ENCODE measurements at places on chromosomes 1 and 21. TPM values are rescaled to one million over a fixed set of nuclear protein-coding genes. Genes with fewer than 3 reads are reported as not detected.

- DNase-seq = no peak
- H3K27me3 ChIP-seq = no peaks in the 10 kb centered on the region
- H3K4me3 ChIP-seq = no peak overlapping the region
These were observed 52.8 kb downstream of the FMO4 start for GRCh38 chr1:171366816-171367215.

DNA sequence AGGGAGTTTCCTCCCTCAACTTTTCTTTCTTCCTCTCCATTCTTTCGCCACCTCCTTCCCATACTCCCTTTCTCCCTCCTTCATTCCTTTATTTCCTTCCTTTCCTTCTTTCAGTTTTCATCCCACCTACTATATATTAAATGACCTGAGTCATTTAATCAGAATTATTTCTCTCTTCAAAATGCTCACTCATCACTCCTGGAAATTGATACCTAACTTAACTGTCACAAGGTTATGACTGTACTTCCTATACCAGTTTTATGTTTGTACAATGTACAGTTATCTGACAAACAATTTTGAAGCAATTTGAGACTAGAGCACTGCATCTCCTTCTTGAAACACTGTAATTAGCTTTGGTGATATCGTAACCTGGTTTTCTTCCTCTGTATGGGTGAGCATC is 41.4 kb downstream of the NEXN start:
- H3K36me3 ChIP-seq = no peaks in the 10 kb centered on the region
- peaks cover 4% of the 10 kb centered on the region for H3K4me1 ChIP-seq
- no peak overlapping the region for H3K4me3 ChIP-seq
- H3K27ac ChIP-seq = no peak overlapping the region
- DNase-seq = no peak
- H3K27me3 ChIP-seq = no peaks in the 10 kb centered on the region

DNA sequence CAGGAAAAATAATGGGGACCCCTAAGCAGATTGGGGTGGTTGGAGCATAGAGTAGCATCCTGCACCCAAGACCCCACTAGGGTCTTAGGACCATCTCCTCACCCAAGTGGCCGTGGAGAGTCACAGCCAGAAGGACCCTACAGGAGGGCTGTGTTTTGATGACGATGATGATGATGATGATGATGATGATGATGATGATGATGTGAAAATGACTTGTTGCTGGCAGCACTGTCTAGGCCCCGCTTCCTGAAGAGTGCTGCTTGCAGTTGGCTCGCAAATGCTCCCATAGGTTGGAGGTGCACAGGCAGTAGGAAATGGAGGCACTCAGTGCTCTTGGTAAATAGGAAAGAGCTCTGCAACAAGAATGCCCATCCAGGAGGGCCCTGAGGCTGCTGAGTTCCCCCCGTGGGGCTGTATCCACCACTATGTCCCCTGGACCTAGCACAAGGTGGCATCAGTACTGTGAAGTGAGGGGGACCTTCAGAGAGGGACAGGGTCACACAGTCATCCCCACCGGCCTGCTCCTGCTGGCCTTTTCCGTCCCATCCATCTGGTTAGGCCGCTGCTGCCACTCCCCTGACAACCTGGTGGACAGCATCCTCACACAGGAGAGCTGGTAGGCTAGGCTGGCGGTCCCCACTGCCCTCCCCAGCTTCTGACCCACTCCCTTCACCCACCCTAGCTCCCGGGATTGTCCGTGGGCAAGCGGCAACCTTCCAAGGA is 139.6 kb downstream of the FOXD2 start:
- no peaks in the 10 kb centered on the region for H3K4me1 ChIP-seq
- H3K36me3 ChIP-seq = no peaks in the 10 kb centered on the region
- no peak overlapping the region for H3K4me3 ChIP-seq
- H3K27me3 ChIP-seq = peaks cover 2% of the 10 kb centered on the region
- H3K27ac ChIP-seq = no peak overlapping the region

- H3K27ac ChIP-seq = no peak overlapping the region
- H3K27me3 ChIP-seq = no peaks in the 10 kb centered on the region
- H3K4me1 ChIP-seq = no peaks in the 10 kb centered on the region
- no peak for DNase-seq
- no peak overlapping the region for H3K4me3 ChIP-seq
These were observed 245.3 kb downstream of the CTH start for GRCh38 chr1:70656361-70656760.

- no peaks in the 10 kb centered on the region for H3K36me3 ChIP-seq
- H3K4me3 ChIP-seq = no peak overlapping the region
- peaks cover 2% of the 10 kb centered on the region for H3K27me3 ChIP-seq
- no peak for DNase-seq
- no peaks in the 10 kb centered on the region for H3K4me1 ChIP-seq
These were observed 136.5 kb downstream of the CSMD2 start for GRCh38 chr1:34028381-34029055.

Gene CATSPERE
- total RNA-seq = not detected

DNA sequence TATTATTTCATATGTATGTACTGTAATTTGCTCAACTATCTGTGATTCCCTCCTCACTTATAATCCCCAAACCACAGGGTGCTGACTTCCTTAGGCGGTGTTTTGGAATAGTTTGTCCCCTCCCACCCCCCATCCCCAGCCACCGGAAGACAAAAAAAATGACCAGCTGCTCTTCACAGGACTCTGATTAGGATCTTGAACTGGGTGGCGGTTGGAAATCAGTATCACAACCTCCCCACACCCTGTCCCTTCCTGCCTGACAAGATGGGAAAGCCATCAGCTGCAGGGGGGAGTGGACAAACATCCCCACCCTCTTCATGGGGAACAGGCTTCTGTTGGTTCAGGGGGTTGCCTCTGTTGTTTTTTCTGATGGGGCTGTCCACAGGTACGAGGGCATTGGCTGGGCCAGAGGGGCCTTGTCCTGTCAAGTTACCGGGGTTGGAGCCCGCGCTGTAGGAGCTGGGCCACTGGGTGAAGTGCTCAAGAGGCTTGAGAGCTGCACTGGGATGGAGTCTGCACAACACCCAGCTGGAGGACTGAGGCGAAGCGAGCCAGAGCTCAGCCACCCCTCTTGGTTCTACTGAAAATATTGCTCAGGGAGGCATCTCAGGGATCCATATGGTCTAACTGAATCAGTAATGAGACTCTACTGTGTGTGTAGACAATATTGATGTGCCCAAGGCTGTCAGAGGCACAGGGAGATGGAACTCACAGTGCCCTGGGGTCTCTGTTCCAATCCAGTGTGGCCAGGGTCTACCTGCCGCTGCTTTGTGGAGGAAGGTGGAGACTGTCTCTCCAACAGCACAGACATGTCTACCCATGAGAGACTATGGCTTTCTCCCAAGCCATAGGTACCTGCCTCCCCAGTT is 28.2 kb downstream of the NAV1 start:
- H3K36me3 ChIP-seq = no peaks in the 10 kb centered on the region
- H3K27ac ChIP-seq = no peak overlapping the region
- H3K27me3 ChIP-seq = no peaks in the 10 kb centered on the region
- H3K4me1 ChIP-seq = no peaks in the 10 kb centered on the region
- H3K4me3 ChIP-seq = no peak overlapping the region
- DNase-seq = no peak

Gene GBP7
- total RNA-seq = not detected

GRCh38 chr1:9263984-9264872 is 28.5 kb upstream of the SPSB1 start:
- no peaks in the 10 kb centered on the region for H3K36me3 ChIP-seq
- no peaks in the 10 kb centered on the region for H3K27me3 ChIP-seq
- H3K27ac ChIP-seq = no peak overlapping the region
- no peaks in the 10 kb centered on the region for H3K4me1 ChIP-seq

DNA sequence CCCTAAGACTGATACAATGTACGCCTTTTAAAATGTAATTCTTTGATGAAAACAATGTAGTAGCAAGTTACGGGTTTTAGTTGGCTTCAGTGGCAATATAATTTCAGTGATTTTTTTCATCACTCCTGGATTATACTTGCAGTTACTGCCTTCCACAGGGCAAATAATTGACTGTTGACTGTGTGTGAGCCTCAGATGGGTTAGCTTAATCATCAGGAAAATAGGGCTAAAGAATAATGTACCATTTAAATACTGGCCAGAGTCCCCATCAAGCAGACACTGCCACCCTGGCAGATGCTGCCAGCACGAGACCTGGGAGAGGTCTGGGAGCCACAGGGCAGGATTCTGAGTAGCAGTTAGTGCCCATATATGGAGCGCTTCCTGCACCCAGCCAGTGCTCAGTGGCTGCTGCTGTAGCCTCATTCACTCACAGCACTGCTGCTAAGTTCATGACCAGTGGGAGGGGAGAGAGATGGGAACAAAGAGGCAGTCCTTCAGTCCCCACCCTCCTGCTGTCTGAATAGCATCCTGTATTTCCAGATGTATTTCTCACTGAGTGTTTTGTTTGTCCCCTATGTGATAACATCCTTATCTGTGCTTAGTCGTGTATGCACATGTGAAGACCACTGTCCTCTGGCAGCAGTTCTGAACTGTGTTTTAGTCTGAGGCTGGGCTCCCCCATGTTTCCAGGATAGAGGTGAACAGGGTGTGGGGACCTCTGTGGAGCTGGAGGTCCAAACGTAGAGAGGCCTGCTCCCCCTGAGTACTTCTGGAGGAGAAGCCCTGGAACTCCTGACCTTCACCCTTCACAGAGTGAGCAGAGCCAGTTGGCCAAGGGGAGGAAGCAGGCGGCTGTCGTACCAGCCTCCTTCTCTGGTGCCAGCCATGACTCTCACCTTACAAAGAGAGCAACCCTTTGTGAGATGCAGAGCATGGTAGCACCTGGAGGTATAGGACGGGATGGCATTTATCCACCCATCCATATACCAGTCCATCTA is 80.4 kb downstream of the ADARB1 start:
- no peak for DNase-seq
- no peaks in the 10 kb centered on the region for H3K27me3 ChIP-seq
- 0 out of 2 replicates have a peak, but pooled peaks cover 4% of the 10 kb centered on the region for H3K4me1 ChIP-seq
- H3K36me3 ChIP-seq = peaks cover 1% of the 10 kb centered on the region
- H3K27ac ChIP-seq = no peak overlapping the region

GRCh38 chr1:8259498-8260290 is 58.2 kb upstream of the SLC45A1 start:
- no peak overlapping the region for H3K27ac ChIP-seq
- DNase-seq = no peak
- no peaks in the 10 kb centered on the region for H3K27me3 ChIP-seq
- no peak overlapping the region for H3K4me3 ChIP-seq
- H3K36me3 ChIP-seq = no peaks in the 10 kb centered on the region

GRCh38 chr1:43719063-43719462 is 11.7 kb downstream of the ST3GAL3 start:
- H3K4me1 ChIP-seq = no peaks in the 10 kb centered on the region
- H3K27ac ChIP-seq = no peak overlapping the region
- DNase-seq = no peak
- no peak overlapping the region for H3K4me3 ChIP-seq
- H3K27me3 ChIP-seq = no peaks in the 10 kb centered on the region
- H3K36me3 ChIP-seq = no peaks in the 10 kb centered on the region

GRCh38 chr1:100328133-100328532 is 24.2 kb upstream of the CDC14A start:
- no peaks in the 10 kb centered on the region for H3K27me3 ChIP-seq
- no peaks in the 10 kb centered on the region for H3K36me3 ChIP-seq
- H3K4me3 ChIP-seq = no peak overlapping the region
- H3K27ac ChIP-seq = no peak overlapping the region
- no peaks in the 10 kb centered on the region for H3K4me1 ChIP-seq
- DNase-seq = no peak

Gene C1orf53
- total RNA-seq = 0.85 TPM

Gene PTGFR
- not detected for total RNA-seq

DNA sequence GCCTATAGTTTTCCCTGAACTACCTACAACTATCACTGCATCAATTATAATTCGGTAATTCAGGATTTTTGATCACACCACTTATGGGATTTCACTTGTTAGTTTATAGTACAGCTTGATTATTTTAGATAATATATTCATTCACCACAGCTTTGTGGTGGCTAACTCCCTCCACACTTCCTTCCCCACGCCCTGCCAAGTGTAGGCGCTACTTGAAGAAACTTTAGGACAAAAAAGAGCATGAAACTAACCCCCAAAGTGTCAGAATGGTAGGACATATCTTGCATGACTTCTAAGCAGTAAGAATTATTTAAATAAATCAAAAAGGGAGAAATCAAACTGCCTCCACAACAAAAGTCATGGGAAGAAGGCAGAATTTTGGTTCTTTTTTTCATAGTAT is 70.1 kb downstream of the LHX9 start:
- no peaks in the 10 kb centered on the region for H3K36me3 ChIP-seq
- no peak overlapping the region for H3K4me3 ChIP-seq
- H3K27ac ChIP-seq = no peak overlapping the region
- H3K4me1 ChIP-seq = no peaks in the 10 kb centered on the region
- H3K27me3 ChIP-seq = no peaks in the 10 kb centered on the region

- H3K27ac ChIP-seq = no peak overlapping the region
- no peaks in the 10 kb centered on the region for H3K36me3 ChIP-seq
- no peak for DNase-seq
- no peak overlapping the region for H3K4me3 ChIP-seq
- H3K27me3 ChIP-seq = no peaks in the 10 kb centered on the region
These were observed 20.4 kb upstream of the RCAN1 start for GRCh38 chr21:34635307-34635706.

- peaks cover 2% of the 10 kb centered on the region for H3K27me3 ChIP-seq
- no peak for DNase-seq
- peaks cover 1% of the 10 kb centered on the region for H3K4me1 ChIP-seq
- H3K36me3 ChIP-seq = no peaks in the 10 kb centered on the region
These were observed 6.5 kb downstream of the INKA2 start for GRCh38 chr1:111732718-111733117.

- H3K36me3 ChIP-seq = no peaks in the 10 kb centered on the region
- H3K4me1 ChIP-seq = no peaks in the 10 kb centered on the region
- no peak overlapping the region for H3K27ac ChIP-seq
- peaks cover 2% of the 10 kb centered on the region for H3K27me3 ChIP-seq
These were observed 19.3 kb downstream of the DPT start for GRCh38 chr1:168709405-168710363.

- no peaks in the 10 kb centered on the region for H3K27me3 ChIP-seq
- H3K27ac ChIP-seq = no peak overlapping the region
- H3K4me3 ChIP-seq = no peak overlapping the region
These were observed 27.6 kb downstream of the AGO4 start for GRCh38 chr1:35835398-35835797.

Gene SELENBP1
- 0.41 TPM for total RNA-seq

Gene OR10Z1
- total RNA-seq = not detected

DNA sequence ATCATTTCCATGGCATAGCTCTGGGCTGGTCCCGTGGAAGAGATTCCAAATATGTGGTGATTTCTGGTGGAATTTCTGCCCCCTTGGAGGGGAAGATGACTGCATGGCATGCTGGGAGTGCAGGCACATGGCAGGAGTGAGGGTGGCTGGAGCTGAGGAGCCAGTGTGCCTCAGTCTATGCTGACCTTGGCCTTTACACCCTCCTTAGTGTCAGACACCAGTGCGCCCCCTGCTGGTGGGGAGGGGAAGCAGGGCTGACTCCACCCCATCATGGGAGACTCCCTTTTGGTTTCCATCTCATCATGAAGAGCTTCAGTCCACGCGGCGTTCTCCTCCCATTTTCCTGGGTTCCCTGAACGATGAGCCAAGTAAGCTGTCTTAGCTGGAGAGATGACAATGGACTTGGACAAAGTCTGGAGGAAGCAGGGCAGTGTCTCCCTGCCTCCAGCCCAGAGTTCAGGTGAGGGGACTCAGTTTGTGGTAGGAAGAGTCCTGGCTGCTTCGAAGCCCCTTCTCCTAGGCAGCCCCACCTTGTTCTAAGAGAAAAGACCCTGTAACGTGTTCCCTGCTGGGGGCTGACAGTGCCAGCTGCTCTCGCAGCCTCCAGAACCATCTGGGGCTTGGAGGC is 10.3 kb downstream of the ALX3 start:
- no peaks in the 10 kb centered on the region for H3K27me3 ChIP-seq
- no peaks in the 10 kb centered on the region for H3K4me1 ChIP-seq
- H3K36me3 ChIP-seq = peaks cover 9% of the 10 kb centered on the region
- no peak overlapping the region for H3K27ac ChIP-seq
- no peak for DNase-seq

All from GM12878 (cell line).